ENCODE measurements at places on chromosomes 12 and 14.

GRCh38 chr14:94355191-94355794, 32.2 kb upstream of the SERPINA6 start:
- no peak for DNase-seq

- DNase-seq, result peak; percentile 22
Observed at GRCh38 chr12:74890237-74890599, 319.4 kb downstream of the KCNC2 start.

DNA sequence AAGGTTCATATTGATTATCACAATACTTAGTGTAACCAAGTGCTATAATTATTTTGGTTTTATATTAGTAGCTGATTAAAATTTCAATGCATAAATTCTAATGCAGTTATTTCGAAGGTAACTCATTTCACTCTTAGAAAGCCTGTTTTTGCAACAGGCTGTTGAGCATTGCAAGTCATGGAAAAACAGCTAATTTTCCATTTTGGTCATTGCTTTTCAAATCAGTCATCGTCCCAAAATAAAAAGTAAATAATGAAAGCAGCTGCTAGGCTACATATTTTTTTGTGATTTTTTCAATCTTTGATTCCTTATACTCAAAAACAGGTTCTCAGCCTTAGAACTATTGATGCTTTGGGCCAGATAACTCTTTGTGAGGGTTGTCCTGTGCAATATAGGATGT, 22.9 kb downstream of the VEZT start:
- no peak for DNase-seq

DNA sequence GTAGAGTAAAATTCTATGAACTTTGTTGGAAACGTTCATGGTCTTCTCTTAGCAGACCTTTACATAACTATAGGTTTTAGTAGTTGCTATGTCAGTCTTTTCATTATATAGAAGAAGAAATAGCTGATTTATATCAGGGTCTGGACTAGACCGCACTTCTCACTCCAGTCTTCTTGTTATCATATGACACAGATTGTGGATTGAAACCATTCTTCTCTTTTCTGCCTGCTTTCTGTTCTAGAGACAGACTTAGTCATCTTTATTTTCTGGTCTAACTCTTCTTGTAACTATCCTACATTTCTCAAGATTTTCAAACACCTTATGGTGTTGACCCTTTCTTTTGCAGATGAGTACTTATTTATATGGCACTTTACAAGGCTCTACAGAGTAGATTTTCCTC, 55.7 kb downstream of the PCNX1 start:
- no peak for DNase-seq
